ENCODE measurements at places on chromosomes 5 and 9. TPM values are rescaled to one million over a fixed set of nuclear protein-coding genes. Genes with fewer than 3 reads are reported as not detected.

The COQ4 gene
- total RNA-seq = 27.8 TPM

The WDR31 gene
- total RNA-seq = 0.81 TPM

The OSMR gene
- total RNA-seq = 0.43 TPM

The RCL1 gene
- 30.7 TPM for total RNA-seq

The SLC6A3 gene
- not detected for total RNA-seq

- DNase-seq = no peak
Measured at GRCh38 chr5:79200573-79201183, 35.3 kb upstream of the JMY start.

- no peak for DNase-seq
Measured at GRCh38 chr9:132973713-132974112, 4.8 kb upstream of the GFI1B start.

- DNase-seq = no peak
Measured at GRCh38 chr5:67619636-67620035, 423.0 kb upstream of the CD180 start.

GRCh38 chr5:537098-537497, 12.8 kb upstream of the SLC9A3 start:
- no peak for DNase-seq

DNA sequence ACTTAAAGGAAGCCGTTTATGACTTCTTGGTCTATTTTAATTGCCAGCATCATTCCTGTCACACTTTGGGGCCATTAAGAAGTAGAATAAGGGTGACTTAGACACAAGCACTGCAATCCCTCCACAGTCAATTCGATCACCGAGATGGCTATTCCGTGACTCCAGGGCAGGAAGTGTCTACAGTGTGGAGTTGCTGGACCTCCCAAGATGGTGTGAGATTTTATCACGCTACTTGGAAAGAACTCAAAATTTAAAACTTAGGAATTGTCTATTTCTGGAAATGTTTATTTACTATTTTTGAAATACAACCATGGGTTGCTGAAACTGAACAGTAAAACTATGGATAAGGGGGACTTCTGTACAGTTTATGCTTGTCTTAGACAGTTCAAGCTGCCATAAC, 6.2 kb downstream of the FBXL7 start:
- DNase-seq = no peak

GRCh38 chr5:177982072-177982727, 13.8 kb downstream of the PROP1 start:
- peak; percentile 63 for DNase-seq
